HT1080 (cell line): ENCODE measurements at places on chromosomes 12 and 14.

DNA sequence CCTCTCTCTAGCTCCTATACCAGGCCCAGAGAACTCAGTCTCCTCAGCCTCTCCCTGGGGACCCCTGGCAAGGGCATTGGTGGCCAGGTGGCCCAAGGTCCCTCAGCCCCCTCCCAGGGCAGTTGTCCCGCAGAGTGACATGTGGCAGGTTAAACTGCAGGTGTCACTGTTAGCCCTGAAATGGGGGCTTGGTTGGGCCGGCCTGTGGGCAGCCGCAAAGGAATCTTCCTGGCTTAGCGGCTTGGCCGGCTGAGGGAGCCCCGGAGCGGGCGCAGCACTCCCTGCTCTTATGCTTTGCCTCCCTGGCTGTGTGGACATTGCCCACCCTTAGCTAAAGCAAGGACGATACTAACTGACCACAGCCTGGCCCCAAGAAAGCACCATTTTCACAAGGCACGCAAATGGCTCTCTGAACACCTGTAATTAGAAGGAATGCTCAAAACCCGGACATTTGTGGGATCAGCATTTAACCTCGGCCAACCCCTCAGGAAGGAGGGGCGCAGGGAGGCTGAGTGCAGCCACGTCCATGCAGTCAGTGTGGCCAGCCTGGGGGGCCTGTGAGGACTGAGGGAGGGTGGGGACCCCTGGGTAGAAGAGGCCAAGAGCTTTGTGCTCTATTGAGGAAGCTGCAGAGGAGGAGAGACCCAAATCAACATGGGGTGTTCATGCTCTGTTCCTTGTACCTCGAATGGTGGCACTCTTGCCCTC lies 82.2 kb downstream of the PAPOLA start:
- peak; percentile 69 for DNase-seq

GRCh38 chr14:52142504-52142903 lies 73.6 kb upstream of the NID2 start:
- no peak for DNase-seq

DNA sequence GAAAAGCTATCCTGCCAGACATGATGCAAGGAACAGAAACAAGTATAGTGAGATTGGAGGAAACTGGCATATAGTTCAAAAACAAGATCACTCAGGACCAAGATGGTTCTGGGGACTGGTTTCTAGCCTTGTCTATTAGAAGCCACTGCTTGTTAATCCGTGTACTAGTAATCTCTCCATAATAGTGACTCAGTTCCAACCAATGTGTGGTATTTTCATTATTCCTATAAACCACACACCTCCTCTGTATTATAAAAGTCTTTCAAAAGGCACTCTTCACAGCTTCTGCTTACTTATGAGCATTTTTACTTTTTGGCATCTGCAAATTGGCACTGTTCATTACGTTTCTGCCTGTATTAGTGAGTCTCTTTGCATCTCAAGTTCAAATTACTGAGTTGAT lies 140.3 kb downstream of the SLC6A15 start:
- peak; percentile 38 for DNase-seq

- DNase-seq, result no peak
These were observed 246.4 kb downstream of the EGLN3 start for GRCh38 chr14:33704481-33704880.

GRCh38 chr12:22101749-22102243 lies 55.8 kb downstream of the CMAS start:
- DNase-seq, result peak; percentile 96

GRCh38 chr14:65483647-65484046 lies 71.1 kb downstream of the FUT8 start:
- DNase-seq, result peak; percentile 47

- no peak for DNase-seq
These were observed 27.1 kb downstream of the ZFYVE21 start for GRCh38 chr14:103742499-103743255.

DNA sequence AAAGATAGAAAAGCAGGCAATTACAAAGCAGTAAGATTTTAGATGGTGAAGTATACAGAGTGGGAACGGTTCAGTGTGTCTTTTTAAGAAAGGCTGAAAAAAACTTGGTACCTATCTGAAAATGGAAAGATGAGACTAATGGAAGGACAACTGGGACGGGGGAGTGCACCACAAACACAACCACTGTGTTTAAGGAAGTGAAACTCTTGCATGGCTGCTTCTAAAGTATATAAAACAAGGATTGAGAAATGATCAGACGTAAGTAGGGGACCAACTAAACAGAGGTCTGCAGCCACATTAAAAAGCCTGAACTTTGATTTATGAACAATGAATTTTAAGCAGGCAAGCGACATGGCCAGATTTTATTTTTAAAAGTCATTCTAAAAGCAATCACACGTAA lies 328.6 kb downstream of the MDGA2 start:
- DNase-seq, result no peak
